ENCODE measurements at places on chromosomes 1 and 21.

DNA sequence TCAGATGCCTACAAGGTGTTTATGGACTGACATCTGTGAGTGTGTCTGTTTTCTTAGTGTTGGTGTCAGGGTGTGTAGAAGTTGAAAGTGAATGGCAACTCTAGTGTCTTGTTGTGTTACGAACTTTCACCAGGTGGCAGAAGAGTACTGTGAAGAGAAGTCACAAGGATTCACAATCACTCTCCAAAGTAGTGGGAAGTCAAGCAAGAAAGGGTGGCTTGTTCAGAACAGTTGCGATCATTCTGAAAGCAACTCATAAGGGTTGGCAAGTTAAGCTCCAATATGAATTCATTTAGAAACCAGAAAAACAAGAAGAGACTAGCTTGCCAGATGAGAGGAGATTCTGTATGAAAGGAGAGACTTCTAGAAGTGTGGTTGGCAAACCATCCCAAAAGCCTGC, 86.1 kb downstream of the FASLG start:
- peak; percentile 53 for DNase-seq

DNA sequence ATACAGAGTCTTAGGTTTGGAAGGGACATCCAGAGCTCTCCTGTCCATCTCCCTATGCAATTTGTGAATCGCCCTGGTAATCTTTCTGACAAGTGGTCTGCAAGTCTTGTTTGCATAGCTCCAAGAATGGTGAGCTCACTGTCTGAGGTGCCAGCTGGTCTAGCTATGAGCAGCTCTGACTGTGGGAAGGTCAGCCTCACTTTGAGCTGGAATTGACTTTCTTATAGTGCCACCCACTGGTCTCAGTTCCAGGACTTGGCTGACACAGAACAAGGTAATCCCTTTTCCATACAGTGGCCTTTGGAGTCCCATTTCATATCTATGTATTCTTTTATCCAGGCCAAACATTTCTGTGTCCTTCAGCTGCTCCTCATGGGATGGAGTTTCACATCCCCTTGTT, 95.6 kb upstream of the C8B start:
- DNase-seq: no peak

- no peak for DNase-seq
Measured at GRCh38 chr1:65297706-65298105, 11.6 kb upstream of the DNAJC6 start.

GRCh38 chr1:218361298-218362065, 16.3 kb downstream of the TGFB2 start:
- DNase-seq: no peak

DNA sequence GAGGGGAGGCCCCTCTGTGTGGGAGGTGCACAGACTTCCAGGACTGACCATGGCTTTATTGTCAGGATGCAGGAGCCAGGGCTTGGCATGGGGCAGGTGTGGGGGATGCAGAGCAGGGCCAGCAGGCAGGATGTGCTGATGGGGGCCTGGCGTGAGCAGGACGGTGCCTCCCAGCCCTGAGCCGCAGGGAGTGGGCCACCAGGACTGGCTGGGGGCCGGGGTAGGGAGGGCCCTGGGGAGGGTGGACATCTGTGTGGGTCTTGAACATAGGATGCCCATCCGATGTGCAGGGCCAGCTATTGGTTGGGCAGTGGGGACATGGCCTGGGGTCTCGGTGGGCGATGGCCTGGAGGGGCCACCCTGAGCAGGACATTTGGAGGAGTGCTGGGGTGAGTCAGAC, 15.6 kb downstream of the PRMT2 start:
- no peak for DNase-seq

DNA sequence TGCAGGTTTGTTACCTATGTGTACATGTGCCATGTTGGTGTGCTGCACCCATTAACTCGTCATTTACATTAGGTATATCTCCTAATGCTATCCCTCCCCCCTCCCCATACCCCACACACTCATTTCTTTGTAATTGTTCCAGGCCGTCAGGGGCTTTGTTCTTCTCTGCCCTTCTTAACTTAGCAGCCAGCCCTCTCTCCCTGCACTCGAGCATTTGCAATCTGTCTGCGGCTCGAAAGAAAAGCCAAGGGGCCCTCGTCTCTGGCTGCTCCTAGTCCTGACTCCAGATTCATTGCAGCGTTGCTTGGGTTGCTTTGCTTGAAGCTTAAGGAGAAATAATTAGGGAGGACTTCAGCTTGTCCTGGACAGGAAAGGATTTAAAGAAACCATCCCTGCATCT, 85.7 kb downstream of the ATP1A1 start:
- no peak for DNase-seq

DNA sequence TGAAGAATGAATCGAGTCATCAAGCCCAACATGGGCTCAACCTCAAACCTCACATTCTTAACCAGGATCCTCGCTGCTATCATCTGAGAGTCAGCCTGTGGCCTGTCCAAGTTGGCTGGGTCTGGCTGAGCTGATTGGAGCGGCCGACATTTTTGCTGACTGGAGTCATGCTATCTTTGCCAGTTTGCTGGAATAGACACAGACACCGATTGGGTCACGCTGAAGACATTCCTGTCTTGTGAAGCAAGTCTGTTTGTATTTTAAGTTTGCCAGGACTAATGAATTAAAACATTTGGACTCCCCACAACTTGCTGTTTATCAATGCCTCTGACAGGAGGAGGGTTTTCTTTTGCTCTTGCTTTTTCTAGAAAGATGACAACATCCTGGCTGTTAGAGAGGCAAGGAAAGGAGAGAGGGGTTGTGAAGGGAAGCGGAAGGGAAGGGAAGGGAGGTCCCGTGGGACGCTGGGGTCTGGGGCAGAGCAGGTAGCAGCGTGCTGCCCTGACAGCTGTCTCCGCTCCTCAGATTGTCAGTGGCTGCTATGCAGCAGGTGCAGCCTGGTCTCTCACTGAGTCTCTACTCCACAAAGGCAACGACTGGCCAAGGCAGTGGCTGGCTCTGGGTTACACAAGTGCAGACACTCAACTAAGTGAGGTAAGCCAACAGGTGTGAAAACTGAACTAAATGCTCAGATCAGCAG, at the start of gene MAP3K7CL:
MAP3K7CL (plus strand) TSS at position 375 of the 700 bp plus-strand sequence. CDS start 2,701 bp downstream, outside the sequence.
- peak; percentile 34 for DNase-seq

GRCh38 chr1:56553046-56553445, 26.3 kb downstream of the PLPP3 start:
- no peak for DNase-seq

GRCh38 chr1:219792337-219793021, 135.9 kb downstream of the SLC30A10 start:
- DNase-seq: no peak

DNA sequence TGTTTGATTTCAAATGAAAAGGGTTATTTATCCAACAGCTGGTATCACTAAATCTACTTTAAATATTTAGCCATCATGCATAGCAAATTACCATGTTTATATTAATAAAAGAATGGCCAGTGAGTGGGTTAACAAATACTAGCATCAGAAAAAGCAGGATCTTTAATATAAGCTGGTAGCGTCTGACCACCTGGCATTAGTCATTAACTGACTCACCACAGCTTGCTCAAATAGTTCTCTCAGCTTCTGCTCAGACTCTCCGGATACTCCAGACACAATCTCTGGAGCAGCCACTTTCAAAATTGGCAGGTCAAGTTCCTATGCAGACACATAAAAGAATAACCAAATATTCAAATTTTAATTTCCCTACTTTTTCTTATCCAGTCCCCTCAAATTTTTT, 29.6 kb downstream of the NVL start:
- no peak for DNase-seq

- peak; percentile 72 for DNase-seq
Measured at GRCh38 chr1:46053734-46054133, 78.7 kb downstream of the PIK3R3 start.
